ENCODE measurements at places on chromosomes 12 and 14.

GRCh38 chr12:26276709-26277108 is 81.3 kb downstream of the SSPN start:
- no peak for DNase-seq

DNA sequence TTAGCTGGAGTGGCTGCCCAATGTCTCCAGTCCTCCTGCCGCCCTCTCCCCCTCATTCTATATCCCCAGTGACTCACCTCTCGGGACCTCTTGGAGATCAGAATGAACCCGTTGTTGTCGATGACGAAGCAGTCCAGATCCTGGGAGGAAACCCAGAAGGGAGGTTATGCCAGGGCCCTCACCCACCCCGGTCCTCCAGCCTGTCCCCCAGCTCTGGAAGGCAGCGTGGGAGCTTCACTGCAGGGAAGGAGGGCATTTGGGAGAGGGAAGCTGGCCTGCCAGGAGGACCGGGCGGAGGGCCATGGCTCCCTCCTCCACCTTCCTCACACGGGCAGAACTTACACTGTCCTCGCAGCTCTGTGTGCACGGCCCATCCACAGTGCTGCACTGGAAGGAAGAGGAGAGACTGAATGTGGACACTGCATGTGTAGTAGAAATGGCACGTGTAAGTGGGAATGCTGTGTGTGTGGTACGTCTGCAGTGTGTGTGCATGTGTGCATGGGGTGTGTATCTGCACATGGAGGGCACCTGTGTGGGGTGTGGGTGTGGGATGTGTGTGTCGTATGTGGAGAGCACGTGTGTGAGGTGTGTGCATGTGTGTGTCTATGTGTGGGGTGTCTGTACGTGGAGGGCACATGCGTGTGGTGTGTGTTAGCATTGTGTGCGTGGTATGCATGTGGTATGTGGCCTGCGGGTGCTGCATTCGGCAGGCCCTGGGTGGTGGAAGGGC is 10.0 kb upstream of the LRTM2 start:
- no peak for DNase-seq

GRCh38 chr12:69065775-69066174 is 132.8 kb upstream of the CPM start:
- DNase-seq, result no peak

GRCh38 chr12:124862768-124863415 is 772 bp downstream of the SCARB1 start:
- DNase-seq, result no peak

GRCh38 chr14:72222046-72222445 is 289.8 kb downstream of the RGS6 start:
- no peak for DNase-seq

- no peak for DNase-seq
These were observed 10.9 kb upstream of the IL26 start for GRCh38 chr12:68236421-68237059.

DNA sequence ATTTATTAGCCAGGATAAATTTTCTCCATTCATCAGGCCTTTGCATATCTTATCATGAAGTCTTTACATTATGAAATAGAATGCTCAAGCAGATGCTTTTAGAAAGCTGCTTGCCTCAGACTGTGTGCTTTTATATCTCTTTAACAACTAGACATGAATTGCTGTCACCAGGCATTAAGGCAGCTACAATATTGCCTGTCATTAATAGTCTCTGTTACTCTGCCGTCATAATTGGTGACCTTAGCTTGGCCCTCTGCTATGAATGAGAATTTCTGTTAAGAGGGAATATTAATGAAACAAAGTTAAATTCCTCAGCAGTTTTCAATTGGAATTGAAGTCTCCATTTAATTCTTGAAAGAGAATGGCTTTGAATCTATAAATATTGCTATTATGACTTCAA is 266.8 kb upstream of the MIS18BP1 start:
- no peak for DNase-seq

GRCh38 chr14:54794159-54794558 is 108.5 kb downstream of the GCH1 start:
- DNase-seq, result no peak

All from stimulated activated CD4-positive, alpha-beta T cell treated with anti-CD3 and anti-CD28 coated beads, Interleukin-4, amount 100 ng/mL, for 48 hours (primary cell).